ENCODE measurements at places on chromosomes 11 and 22.

GRCh38 chr11:68842427-68843051 is 823 bp upstream of the CPT1A start:
- no peak for DNase-seq

DNA sequence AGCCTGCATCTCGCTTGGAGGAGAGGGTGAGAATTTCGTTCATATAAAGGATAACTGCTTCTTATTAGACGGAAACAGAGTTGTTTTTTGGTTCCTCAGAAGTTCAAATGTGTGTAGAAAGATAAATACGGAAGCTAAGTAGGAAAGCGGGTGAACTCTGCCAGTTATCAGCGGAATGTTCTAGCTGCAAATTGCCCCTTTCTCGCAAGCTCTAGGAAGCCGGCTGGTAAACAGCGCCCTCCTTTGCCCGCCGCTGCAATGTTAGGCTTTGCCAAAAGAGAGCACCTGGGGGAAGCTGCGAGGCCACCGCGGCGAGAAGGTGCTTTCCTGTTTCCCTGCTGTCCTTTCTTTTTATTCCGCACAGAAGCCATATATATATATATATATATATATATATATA is 67.0 kb downstream of the IGLL5 start:
- DNase-seq, result no peak

GRCh38 chr11:20197881-20198280 is 37.6 kb upstream of the DBX1 start:
- no peak for DNase-seq

DNA sequence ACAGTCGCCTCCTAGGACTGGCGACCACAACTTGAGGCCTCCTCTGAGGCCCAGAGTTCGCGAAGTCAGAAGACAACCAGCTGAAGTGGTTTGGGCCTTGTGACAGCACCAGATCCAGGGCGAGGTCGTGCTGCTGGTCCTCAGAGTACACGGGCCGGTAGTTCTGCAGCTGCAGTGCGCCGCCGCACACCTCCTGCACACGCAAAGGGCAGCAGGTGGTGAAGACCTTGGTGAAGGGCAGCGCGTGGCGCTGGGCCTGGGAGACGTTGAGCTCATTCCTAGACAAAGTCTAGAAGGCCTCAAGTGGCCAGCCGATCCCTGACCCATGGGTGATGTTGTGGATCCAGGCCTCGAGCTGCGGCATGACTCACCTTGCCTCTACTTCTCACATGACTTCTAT is 18.2 kb downstream of the CD3E start:
- no peak for DNase-seq

GRCh38 chr11:45094958-45095690 is 51.3 kb upstream of the PRDM11 start:
- DNase-seq, result no peak

DNA sequence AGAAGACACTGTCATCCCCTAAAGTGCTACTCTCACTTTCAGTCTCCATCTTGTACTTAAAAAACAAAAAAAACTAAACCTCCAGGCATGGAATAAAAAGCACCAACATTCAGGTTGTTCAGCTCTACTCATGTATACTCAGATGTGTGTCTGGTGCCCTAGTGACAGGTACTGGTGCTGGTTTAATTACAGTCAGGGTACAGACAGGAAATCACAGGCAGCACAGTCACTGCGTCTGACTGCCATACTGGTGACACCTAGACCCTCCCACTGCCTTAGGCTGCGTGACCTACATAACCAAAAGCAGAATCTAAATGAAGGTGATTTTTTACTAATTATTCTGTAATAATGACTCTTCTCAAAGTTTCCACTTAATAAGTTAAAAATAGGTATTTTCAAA is at the start of gene ARHGAP32:
Gene ARHGAP32, minus strand, starts transcription at position 176 of the 400 bp plus-strand sequence. Its CDS starts 127 bp downstream, at position 49.
- peak; percentile 18 for DNase-seq

- no peak for DNase-seq
Observed at GRCh38 chr22:38468443-38469305, 778 bp downstream of the KDELR3 start.

DNA sequence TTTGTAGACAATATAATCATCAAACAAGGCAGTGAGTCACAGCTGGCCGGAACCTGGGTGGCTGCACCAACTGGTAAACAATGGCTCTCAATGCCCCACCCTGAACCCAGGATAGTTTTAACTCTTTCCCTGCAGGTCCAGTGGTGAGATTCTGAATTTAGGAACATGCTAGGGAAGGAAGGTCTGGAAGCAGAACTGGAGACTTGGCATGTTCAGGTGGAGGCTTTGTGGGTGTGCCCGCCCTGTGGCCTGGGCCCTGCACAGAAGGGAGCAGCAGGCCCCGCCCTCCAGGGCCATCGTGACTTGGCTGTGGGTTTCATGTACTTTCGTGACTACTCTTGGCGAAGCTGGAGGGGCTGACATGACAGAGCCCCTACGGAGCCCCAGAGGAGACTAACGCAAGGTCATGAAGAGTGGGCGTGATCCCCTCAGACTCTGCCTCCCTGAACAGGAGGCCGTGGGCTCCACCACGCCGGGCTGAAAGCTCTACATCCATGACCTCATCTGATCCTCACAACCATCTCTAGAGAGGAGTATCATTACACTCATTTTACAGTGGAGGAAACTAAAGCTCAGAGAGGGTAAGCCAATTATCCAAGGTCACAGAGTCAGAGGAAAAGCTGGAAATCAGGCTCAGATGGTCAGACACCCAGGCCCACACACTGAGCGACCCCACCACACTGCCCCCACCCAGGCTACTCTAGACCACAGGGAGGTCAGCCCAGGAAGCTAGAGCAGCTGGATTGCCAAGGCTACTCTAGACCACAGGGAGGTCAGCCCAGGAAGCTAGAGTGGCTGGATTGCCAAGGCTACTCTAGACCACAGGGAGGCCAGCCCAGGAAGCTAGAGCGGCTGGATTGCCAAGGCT is 27.3 kb downstream of the MAFF start:
- peak; percentile 69 for DNase-seq

DNA sequence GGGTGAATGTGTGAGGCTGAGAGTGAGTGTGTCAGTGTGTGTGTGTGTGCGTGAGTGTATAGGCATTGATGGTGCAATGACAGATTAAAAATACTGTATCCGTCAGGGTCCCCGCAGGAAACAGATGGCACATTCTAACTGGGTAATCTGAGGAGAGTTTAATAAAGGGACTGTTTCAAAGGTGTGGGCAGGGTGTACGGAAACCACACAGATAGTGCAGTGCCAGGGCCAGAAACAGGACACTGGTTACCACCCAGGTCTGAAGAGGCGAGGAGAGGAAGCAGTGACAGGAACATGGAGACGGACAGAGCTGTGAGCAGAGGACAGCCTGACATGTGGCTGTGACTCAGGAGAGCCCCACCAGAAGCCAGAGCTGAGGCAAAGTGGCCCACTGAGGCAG is 16.5 kb downstream of the P2RX3 start:
- DNase-seq, result no peak

DNA sequence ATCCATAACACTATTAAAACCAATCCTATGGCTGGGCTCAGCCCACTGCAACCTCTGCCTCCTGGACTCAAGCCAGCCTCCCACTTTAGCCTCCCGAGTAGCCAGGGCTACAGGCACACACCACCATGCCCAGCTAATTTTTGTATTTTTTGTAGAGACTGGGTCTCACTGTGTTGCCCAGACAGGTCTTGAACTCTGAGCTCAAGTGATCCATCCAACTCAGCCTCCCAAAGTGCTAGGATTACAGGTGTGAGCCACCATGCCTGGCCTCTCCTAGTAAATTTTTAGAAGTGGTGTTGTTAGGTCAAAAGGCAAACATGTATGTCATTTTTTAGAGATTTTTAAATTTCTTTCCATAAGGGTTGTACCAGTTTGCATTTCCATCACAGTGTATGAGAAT is 14.2 kb downstream of the F2 start:
- DNase-seq, result no peak

GRCh38 chr11:90204832-90205646 is 17.8 kb downstream of the CHORDC1 start:
- DNase-seq, result peak; percentile 35

DNA sequence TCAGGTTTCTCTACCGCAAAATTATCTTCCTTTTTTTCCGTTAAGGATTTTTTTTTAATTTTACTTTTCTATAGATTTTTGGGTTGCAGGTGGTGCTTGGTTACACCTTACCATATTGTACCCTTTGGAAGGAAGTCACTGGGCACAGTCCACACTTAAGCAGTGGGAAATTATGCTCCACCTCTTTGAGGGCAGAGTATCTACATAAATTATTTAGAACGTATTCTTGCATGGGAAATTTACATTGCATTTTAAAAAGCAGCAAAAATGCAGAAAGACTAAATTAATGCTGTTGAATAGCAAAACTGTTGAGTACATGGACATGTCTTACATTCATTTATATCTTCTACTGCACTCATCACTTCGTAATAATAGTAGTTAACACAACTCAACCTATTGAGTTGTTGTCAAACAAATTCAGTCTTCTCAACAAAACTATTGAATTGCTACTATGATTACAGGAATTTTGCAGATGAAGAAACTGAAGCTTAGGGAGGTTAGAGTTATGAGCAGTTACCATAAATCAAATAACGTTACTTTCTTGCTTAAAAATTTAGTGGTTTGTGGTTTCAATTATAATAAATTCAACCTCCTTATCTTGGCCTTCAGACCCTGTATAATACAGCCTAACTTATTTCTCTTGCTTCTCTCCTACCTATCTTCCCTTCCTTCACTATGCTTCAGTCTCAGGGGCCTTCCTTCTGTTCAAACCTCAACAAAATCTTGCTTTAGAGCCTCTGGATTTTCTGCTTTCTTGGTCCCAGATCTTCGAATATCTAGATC is 97.4 kb upstream of the ARHGAP20 start:
- DNase-seq, result no peak

- DNase-seq, result no peak
Observed at GRCh38 chr22:49152127-49152938, 675.3 kb downstream of the BRD1 start.

GRCh38 chr11:60240662-60241061 is 2.3 kb downstream of the MS4A4E start:
- no peak for DNase-seq

DNA sequence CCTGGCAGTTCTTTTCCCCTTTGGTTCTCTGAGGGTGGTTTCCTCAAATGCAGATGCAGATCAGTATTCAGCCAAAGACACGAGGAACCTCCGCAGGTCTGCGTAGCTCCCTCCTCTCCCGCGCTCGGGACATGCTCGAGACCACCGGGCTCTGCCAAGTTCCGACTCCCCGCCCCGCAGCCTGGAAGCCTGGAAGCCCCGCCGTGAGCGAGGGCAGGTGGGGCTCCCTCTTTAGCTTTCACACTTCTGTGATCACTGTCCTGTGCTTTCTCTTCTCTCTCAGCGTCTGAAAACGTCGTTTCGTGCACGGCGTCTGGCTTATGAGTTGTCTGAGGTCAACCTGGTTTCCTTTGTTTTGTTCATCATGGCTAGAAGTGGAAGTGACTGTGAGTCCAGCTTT is 26.6 kb downstream of the ZBED4 start:
- DNase-seq, result no peak

- DNase-seq, result peak; percentile 32
Observed at GRCh38 chr22:38953577-38954413, 3.6 kb upstream of the APOBEC3A start.

- DNase-seq, result no peak
Observed at GRCh38 chr11:128599729-128600128, 12.4 kb upstream of the ETS1 start.

DNA sequence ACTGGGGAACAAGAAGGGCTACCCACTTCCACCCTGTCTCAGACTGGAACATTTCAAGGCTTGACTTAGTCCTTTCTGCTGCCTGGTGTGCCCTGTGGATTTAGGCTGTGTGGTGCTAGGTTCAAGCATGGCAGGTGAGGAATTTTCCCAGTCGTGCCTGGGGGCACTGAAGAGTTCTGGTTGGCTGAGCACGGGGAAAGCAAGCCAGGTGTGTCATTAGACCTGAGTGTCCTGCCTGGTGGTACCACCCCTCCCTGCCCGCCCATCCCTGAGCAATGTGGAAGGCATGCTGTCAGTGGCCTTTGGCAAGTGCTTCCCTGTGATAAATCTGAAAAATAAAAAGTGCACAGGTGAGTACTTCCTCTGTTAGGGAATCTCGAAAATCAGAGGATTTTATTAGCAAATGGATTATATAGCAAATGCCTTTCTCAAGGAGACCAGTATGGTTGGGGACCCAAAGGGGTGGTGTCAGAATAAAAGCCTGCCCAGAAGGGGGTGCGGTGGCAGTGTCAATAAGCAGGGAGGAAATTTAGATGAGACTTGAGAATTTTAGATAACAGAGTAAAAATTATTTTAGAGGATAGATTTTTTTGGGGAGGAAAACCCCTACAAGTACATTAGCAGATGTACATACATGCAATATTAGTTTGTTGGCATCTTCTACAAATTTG is 22.8 kb downstream of the TEAD1 start:
- DNase-seq, result peak; percentile 72

DNA sequence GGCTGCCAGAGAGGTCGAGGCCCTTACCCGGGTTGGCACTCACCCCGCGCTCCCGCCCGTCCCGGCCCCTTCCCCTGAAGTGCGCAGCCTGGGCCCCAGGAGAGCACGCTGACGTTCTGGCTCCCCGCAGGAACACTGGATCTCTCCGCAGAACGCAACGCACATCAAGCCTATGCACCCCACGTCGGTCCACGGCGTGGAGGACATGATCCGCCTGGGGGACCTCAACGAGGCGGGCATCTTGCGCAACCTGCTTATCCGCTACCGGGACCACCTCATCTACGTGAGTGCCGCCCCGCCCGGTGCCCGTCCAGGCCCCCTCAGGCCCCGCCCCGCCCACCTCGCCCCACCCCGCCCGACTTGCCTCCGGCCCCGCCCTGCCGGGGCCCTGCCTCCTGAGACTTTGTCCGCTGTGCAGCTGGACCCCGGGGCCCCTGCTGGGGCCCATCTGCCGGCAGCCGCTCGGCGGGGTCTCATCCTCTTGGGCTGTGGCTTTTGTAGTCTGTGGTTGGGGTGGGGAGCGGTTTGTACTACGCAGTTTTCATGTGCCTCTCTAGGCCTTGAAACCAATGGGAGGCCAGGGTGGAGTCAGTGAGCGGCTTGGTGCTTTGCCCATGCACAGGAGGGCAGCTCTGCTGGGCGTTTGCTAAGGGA is 19.7 kb downstream of the MYO7A start:
- DNase-seq, result peak; percentile 22

DNA sequence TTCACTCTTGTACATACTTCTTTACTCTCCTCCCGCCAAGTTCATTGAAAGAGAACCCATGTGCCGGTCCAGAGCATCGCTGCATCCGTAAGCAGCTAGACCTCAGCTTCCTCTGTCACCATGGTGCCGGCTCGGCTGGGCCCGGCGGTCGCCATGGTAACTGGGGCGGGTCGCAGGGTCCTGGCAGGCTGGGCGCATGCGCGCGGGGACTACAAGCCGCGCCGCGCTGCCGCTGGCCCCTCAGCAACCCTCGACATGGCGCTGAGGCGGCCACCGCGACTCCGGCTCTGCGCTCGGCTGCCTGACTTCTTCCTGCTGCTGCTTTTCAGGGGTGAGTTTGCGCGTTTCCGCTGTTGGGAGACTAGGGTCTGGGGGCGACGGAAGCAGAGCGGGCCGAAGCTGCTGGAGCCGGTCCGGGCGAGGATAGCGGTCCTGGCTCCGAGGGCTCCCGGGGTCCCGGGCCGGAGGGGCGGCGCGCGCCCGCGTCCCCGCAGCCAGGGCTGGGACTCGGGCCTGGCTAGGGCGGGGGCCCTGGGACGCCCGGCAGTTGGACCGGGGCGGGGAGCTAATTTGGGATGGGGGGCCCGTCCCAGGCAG is at the start of gene JAM3:
Gene JAM3, plus strand, starts transcription at position 244 of the 597 bp plus-strand sequence. Its CDS starts 12 bp downstream, at position 256.
- DNase-seq, result peak; percentile 82

- DNase-seq, result no peak
Observed at GRCh38 chr11:111731821-111732220, 34.4 kb downstream of the PPP2R1B start.

- no peak for DNase-seq
Observed at GRCh38 chr22:29873943-29874342, 9.0 kb upstream of the MTMR3 start.

- no peak for DNase-seq
Observed at GRCh38 chr11:70672991-70673653, 274.8 kb downstream of the CTTN start.

All from RWPE1 (cell line).